GM06990 (cell line): ENCODE measurements at places on chromosomes 2 and 18.

- no peak for DNase-seq
These were observed 36.9 kb downstream of the NGEF start for GRCh38 chr2:232976176-232976575.

GRCh38 chr2:214492152-214492551 is 81.3 kb downstream of the VWC2L start:
- no peak for DNase-seq

- DNase-seq, result no peak
These were observed 728.8 kb upstream of the PIK3C3 start for GRCh38 chr18:41226186-41226585.

GRCh38 chr18:79940814-79941472 is 10.5 kb downstream of the SLC66A2 start:
- DNase-seq, result no peak

- DNase-seq, result no peak
These were observed 49.4 kb downstream of the TWIST2 start for GRCh38 chr2:238897122-238897880.

- DNase-seq, result no peak
These were observed 38.5 kb downstream of the PNO1 start for GRCh38 chr2:68196120-68196716.

DNA sequence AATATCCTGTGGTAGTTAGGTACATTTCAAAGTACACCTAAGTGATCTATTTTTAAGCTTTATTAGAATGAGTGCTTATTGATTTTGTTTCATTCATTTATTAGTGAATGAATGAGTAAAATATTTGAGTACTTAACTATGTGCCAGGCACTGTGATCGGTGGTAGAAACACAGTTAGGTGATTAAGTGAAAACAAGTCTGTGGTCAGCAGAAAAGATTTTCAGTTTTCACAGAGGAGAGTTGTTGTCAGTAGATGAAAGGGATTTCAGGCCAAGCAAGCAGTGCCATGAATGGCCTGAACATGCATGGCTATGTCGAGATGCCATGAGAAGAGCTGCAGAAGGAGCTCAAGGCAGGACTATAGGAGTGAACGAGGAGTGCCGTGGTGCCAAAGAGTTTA is 85.9 kb downstream of the SPTBN1 start:
- no peak for DNase-seq

DNA sequence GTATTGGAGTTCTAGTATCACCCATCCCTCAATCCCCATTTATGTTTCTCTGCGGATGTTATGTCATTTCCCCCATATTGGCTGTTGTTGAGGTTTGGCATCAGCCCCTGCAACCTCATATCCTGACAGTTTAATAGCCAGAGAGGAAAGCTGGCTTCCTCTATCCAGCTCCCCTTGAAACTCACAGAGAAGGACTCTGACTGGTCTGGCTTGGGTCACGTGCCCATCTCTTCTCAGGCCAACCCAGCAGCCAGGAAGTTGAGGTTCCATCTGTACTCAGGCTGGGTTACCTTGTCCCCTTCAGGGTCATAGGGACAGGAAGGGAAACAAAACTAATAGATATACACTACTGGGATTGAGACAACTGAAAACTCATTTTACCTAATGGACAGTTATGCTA is 148.0 kb upstream of the SLC14A2 start:
- no peak for DNase-seq

DNA sequence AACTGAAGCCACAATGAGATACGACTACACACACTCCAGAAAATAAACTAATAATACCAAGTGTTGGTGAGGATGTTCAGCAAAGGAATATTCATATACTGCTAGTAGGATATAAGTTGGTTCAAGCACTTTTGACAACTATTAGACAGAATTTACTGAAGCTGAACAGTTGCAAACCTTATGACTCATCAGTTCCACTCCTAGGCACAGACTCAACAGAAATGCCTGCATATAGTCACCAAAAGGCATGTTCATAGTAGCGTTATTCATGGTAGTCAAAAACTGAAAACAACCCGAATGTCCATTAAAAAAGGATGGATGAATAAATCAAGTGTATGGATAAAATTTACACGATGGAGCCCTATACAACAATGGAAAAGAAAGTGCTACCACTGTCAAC is 232.0 kb downstream of the ANAPC1 start:
- DNase-seq, result no peak

GRCh38 chr2:177568893-177569292 is 176.3 kb downstream of the AGPS start:
- no peak for DNase-seq

- no peak for DNase-seq
These were observed 12.1 kb downstream of the CCT4 start for GRCh38 chr2:61876400-61876799.

DNA sequence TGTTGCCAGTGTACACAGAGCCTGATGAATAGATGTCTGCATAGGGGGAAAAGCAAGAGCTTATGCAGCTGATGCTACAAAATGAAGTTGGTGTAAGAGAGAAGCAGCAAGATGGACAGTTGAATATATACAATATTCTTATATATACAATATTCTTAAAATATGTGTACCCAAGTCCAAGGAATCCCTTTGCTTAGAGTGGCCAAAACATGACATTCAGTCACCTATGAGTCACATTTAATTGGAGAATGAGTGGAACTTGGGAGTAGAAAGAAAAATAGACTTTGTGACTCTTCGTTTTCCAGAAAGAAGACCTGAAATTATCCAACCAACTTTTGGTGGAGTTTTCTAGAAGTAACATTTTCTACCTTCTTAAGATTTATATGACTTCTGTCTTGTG is 81.8 kb downstream of the SCN9A start:
- no peak for DNase-seq

DNA sequence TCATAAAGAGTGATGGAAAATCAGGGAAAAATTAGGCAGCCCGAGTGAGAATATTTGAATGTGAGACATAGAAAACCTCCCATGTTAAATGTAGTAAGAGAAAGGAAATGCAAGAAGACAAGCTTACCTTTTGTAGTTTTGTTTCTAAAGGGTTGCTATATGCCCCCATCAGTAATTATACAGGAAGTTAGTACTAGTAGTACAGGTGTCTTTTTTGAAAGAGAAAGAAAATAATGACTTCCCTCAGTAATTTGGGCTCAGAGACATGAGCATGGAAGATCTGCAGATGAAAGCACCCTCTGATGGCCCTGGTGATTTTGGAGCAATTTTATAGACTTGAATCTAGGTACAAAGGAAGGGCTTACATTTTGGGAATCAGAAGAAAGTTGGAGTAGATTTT is 80.8 kb downstream of the RHBDD1 start:
- no peak for DNase-seq

- DNase-seq, result no peak
These were observed 20.5 kb upstream of the IL1RL2 start for GRCh38 chr2:102166189-102166845.

DNA sequence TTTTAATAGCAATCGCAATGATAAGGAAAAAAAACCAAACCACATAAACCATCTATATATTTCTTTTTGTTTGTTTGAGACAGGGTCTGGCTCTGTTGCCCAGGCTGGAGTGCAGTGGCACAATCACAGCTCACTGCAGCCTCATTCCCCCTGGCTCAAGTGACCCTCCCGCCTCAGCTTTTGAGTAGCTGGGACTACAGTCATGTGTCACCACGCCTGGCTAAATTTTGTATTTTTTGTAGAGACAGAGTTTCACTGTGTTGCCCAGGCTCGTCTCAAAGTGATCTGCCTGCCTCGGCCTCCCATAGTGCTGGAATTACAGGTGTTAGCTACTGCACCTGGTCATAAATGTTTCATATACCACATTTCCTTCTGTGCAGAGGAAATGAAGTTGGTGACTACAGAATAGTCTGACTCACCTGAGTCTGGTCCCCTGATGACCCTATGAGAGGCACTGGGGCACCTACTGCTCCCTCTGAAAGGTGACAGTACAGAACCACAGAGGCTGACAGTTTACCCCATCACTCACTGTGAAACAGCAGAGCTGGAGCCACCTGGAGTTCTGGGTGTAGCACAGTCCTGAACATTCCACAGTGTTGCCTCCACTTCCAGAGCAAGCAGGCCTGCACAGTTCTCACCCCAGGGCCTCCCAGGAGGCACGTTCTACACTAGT is 183.7 kb upstream of the PXDN start:
- DNase-seq, result no peak

GRCh38 chr18:6943143-6943542 is 174.5 kb downstream of the LAMA1 start:
- DNase-seq, result no peak

GRCh38 chr2:106745468-106745867 is 140.5 kb downstream of the ST6GAL2 start:
- DNase-seq, result no peak

- no peak for DNase-seq
These were observed 709.2 kb downstream of the DSC3 start for GRCh38 chr18:30333310-30333709.

DNA sequence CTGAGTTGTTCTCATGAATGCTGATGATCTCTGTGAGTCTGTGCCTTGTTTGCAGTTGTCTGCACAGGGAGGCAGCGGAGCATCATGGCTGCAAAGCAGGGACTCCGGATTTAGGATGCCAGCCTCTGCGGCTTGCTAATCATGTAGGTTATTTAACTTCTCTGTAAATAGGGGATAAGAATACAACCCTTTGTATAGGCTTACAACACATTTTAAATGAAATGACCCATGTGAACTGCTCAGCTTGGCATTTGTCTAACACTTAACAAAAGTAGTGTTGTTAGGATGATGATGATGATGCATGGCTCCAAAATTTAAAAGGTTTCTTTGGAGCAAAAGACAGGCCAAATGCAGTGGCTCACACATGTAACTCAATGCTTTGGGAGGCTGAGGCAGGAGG is 19.4 kb downstream of the DYTN start:
- DNase-seq, result no peak

- no peak for DNase-seq
These were observed 39.0 kb upstream of the ACADL start for GRCh38 chr2:210264282-210264681.

DNA sequence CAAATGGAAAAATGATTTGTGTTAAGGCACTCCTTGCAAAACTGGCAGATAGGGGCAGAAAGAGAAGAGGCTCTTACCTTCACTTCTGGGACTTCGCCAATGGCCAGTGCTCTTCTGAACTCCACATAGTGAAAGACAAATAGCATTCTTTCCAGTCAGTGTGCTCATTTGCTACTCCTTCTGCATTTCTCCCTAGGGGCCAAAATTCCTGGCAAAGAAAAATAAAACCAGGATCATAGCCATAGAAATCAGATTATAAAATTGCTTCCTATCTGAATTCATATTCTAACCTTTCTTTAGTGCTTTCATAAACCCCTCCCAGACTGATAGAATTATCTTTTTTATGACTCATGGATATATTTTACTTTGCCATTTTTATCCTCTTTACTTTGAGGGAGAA is 56.9 kb upstream of the PELI1 start:
- no peak for DNase-seq

GRCh38 chr2:172697296-172697695 is 38.3 kb upstream of the RAPGEF4 start:
- no peak for DNase-seq

- DNase-seq, result no peak
These were observed 105.7 kb upstream of the TTC39C start for GRCh38 chr18:23908827-23909226.

DNA sequence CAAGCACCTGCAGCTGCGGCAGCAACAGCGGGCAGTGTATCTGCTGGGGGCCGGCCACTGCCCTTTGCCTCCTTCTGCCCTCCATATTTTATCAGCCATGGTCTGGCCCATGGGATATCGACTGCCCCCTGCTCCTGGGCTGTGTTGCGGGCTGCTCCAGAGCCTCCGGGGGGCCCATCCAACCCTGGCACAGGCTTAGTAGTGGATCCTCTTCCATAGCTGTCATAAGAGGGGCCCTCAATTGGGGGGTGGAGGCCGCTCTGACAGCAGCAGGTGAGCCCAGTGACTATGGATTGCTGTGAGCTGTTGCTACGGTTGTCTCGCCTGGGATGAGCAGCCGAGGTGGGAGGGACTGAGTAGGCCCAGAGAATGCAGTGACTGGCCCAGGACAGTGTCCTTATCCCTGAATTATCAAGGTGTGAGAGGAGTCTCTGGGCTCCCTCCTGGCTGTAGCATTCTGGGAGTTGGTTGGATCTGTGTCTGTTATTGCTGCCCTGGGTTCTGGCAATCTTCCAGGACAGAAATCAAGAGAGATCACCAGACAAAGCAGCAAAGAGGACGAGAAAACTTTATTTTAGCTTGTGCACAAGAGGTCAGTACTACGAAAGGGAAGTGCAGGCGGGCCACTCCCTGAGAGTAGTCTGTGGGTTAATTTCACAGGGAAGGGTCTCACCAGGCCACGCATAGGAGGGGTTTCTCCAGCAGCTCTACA is 145.1 kb downstream of the ASB1 start:
- DNase-seq, result no peak

- DNase-seq, result no peak
These were observed 1.8 kb downstream of the PRKCE start for GRCh38 chr2:45653122-45653913.

GRCh38 chr2:20430461-20431300 is 16.2 kb upstream of the RHOB start:
- no peak for DNase-seq

DNA sequence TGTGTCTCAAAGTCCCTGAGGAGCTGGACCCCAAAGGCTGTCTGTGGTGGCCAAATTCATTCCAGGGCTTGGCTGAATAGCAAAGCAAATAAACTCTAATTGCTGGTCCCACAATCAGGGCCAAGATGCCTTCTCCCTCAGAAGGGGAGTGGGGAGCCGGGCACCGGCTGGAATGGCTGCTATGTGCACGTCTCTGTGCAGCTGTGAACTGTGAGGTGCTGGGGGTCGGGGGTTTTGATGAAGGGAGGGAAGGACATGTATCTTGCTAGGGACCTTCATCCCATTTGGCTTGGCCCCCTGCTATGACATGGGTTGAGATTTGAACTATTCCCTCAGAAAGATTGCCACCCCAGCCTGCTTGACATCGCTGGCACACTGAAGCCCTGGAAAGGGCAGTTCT is 60.4 kb downstream of the CIB4 start:
- DNase-seq, result no peak
